H1 (cell line): ENCODE measurements at places on chromosomes 7 and 10. TPM values are rescaled to one million over a fixed set of nuclear protein-coding genes. Genes with fewer than 3 reads are reported as not detected.

GRCh38 chr10:73768881-73769280 lies 13.0 kb upstream of the CHCHD1 start:
- DNase-seq, result no peak

GRCh38 chr7:41415471-41416207 lies 287.3 kb downstream of the INHBA start:
- no peak for DNase-seq

DNA sequence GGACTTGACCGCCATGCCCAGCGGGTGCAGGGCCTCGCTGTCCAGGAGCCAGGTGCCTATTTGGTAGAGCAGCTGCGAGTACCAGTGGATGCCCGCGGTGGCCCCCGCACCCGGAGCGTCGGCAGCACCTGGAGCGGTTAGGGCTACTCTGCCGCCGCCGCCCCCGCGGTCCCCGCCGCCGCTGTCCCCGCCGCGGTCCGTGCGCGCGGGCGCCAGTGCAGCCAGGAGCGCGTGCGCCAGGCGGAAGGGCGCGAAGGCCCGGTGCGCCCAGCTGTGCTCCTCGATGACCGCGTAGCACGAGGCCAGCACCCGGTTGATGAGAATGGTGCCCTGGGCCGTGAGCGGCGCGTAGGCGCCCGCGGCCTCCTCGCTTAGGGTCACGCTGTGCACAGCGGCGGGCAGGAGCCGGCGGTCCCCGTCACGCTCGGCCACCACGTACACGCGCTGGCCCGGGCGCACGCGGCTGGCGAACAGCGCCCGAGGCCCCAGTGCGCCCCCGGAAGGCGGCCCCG lies 9.3 kb downstream of the SHH start:
- no peak for DNase-seq

GRCh38 chr10:72487521-72487920 lies 132.8 kb upstream of the DNAJB12 start:
- DNase-seq, result no peak

DNA sequence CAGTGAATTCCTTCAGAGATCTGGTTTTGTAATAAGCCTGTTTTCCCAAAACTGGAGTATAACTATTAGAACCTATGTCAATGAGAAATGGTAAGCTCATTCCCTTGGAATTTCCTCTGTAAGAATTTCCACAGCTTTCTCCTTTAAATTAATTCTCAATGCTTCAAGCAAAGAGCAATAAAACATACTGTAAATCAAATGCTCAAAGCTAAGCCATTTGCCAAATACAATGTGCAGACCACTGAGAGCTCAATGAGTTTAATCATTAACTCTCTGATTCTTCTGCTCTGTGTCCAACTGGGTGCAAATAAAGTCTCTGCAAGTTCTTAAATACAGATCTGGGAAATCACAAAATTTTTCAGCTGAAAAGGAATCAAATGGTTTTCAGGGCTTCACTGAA lies 227.6 kb upstream of the IMMP2L start:
- no peak for DNase-seq

Gene CYP3A5
- total RNA-seq, result not detected in 2 replicates

GRCh38 chr10:111303887-111304286 lies 227.1 kb downstream of the ADRA2A start:
- no peak for DNase-seq

DNA sequence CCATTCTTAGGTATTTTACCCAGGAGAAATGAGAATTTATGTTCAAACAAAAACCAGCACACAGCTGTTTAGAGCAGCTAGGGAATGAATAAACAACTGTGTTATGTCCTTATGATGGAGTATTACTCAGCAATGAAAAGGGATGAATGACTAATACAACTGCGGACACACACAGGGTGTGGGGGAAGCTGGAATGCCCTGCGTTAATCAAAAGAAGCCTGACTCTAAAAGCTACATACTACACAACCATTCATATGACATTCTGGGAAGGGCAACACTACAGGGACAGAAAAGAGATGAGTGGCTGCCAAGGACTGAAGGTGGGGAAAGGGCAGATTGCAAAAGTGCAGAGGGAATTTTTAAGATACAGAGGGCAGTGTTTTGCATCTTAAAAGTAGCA lies 64.0 kb downstream of the DLG5 start:
- DNase-seq, result no peak

DNA sequence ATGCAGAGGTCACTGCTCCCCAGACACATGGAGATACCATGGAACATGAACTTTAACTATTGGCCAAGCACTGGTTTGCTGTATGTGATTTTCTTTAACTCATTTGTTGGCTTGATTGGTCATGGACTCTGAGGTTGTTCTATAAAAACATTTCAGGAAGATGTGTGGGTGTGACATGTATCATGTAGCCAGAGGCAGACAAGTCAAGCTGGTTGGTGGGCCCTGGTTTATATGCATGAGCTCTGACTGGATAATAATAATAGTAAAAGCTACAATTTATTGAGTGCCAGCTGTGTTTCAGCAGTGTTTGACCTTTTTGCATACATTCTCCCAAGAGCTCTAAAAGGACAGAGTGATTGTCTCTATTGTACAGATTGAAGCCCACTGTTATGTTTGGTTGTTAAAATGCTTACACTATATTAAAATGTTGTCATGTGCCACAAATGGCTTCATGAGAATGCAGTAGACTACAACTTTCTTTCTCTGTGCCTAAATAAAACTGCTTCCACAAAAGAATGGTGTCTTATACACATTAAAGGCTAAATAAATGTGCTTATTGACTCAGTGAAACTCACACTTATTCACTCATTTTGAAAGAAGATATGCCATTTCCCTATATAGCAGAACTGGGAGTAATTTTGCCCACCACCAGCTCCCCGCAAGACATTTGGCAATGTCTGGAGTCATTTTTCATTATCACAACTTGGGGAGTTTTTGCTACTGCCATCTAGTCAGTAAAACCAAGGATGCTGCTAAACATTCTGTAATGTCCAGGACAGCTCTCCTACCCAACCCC lies 243.6 kb upstream of the NFE2L3 start:
- DNase-seq, result no peak

DNA sequence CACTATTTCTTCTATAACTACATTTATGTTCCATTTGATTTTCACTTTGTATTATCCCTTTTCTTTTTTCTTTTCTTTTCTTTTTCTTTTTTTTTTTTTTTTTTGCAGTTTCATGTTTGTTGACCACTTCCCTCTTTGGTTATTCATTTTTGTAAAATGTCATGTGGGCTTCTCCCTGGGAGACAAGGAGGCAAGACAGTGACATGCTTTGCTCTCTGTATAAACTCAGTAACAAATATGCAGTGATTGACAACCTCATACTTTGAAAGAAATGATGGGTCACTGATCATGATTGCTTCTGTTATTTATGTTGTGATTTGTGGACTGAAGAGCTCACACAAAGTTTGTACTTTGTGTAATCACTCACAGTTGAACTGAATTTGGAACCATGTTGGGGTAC lies 90.2 kb upstream of the ABI1 start:
- DNase-seq, result no peak

Gene GRID2IP
- total RNA-seq, result 1.0 and 1.3 TPM in 2 replicates

Gene CCSER2
- 30.5 and 32.4 TPM in 2 replicates for total RNA-seq

Gene ODAD2
- total RNA-seq, result 4.1 and 4.3 TPM in 2 replicates
